ENCODE measurements at places on chromosomes 5 and 9.

DNA sequence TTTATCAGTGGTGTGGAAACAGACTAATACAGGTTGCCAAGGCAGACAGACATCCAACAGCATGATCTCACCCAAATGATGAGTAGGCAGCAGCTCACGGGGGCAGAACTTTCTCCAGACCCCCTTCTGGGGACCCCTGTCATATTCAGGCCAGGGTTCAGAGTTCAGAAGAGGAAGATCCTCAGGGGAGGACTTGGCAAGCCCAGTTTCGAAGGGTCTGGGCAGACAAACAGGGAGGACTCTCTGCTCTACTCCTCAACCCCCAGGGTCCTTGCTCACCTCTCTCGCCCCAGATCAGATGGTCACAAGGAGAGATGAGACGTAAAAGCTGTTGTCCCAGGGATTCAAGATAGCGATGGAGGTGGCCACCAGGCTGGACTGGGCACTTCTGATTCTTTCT, 215.1 kb upstream of the MVB12B start:
- DNase-seq: no peak

- no peak for DNase-seq
These were observed 40.9 kb downstream of the SEC61B start for GRCh38 chr9:99262949-99263418.

DNA sequence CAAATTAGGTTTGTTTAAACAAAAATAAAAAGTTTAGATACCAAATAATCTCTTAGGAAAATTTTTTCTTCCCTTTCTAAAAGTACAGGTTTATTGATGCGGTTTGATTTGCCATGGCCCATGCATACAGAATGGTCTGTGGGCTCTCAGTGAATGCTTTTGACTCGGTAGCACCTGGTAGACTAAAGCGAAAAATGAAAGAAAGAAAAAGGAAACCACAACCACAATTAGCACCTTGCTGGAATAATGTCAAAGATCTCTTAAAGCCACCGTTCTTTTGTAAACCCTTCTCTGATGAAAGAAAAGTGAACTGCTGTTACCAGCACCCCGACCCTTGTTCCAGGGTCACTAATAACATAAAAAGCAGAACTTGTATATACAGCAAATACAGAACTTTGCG, 157.9 kb downstream of the NFIB start:
- no peak for DNase-seq

GRCh38 chr9:370086-370485, 155.4 kb downstream of the DOCK8 start:
- no peak for DNase-seq

GRCh38 chr5:148639081-148639480, 15.2 kb downstream of the HTR4 start:
- no peak for DNase-seq

DNA sequence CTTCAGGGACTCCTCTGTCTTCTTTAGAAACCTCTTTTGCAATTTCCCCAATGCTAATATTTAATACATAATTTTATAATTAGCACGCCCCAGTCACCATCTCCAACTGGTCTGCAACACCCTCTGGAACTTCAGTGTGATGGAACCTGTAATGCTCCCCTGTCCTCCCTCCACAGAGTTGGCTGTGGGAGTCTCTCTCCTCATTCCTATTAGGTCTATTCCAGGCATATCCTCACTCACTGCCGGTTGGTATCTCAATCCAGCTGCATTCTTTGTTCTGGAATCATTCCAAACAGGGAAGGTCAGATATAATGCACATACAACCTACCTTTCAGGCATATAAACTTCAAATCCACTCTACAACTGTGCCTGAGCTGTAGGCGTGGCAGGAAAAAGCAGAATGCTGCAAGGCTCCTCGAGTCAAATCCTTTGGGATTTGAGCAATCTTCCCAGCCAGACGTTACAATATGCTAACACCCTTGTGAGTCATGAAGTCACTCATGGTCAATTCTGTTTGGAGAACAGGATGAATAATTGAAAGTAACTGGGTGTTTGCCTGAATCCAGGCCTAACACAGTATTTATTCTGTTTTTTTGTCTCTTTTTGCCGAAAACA, 293.8 kb downstream of the CWC27 start:
- no peak for DNase-seq

DNA sequence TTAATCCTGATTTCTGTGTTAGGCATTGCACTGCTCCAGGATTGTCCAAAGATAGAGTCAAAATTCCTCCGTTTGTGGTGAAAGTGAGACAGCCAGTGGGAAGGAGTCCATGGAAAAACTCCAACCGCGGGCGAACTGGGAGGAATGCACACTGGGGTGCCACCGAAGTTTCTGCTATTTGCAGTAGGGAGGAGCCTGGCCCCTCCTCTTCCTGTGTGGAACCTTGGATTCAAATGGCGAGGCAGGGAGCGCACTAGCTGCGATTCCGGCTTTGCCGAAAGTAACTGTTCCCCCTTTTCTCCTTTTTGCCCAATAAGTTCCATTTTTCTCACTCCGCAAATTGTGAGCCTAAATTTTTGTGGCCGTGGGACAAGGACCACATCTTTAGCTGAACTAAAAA, 9.3 kb downstream of the BAAT start:
- DNase-seq: no peak

DNA sequence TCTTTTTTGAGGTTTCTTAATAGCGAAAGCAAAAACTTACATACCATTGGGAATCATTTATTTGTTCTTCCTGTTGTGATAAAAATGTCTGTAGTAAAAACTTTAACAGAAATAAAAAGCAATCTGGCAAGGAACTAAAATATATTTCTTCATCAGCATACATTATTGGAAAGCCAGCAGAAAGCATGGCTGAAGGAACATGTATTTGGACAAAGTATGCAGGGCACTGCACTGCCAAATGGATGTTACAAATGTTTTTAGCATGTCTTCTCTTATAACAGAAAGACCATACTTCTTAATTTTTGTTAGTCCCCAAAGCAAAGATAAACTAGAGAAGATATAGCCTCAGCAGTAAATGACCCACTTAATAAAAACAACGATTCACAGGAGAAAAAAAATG, 80.5 kb downstream of the SMIM15 start:
- DNase-seq: no peak

DNA sequence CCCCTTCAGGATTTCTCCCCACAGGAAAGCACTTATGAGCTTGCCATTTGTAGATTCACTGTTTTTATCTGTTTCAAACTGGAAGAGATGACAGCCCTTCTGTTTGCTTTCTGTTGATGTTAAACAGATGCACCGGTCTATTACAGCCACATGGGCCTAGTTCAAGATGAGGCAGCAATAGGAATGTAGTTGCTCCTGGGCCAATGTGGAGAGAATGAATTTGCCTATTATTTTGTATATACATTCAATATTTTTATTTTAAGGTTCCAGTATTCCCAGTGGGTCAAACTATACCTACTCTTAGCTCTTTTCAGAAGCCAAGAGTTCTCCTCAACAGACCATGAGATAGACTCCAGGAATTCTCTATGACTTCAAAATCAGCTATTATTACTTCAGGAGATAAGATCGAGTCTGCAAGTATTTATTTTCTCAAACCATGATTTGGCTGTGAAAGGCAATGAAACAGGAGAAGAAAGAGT, 461.6 kb downstream of the RASEF start:
- DNase-seq: no peak

DNA sequence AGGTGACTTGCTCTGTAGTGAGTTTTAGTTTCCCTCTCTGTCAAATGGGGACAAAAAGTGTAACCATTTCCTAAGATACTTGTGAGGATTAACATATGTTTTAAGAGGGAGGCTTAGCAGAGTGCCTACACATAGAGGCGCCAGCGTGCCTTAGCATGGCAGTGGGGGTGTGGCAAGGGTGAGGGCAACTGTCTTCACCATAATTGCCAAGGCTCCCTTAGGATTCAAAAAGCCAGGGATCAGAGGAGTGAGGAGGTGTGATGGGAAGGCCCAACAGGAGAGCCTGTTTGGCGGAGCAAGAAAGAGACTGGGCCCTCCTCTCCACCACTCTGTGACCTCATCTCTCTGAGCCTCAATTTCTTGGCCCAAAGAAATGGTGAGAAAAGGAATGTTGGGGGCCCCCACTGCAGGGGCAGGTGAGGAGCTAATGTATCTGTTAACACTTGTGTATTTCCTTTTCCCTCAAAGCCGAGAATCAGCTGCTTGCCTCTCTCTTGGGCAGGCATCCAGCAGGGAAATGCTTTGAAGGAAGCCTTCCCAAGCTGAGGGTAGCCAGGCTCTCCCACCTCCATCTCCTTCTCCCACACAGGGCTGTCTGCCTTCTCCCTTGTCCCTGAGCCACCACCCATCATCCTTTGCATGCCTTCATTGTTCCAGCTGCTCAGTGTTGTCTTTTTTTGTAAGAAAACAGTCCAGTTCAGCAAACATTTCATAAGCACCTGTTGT, 76.0 kb downstream of the DAB2IP start:
- DNase-seq: no peak

DNA sequence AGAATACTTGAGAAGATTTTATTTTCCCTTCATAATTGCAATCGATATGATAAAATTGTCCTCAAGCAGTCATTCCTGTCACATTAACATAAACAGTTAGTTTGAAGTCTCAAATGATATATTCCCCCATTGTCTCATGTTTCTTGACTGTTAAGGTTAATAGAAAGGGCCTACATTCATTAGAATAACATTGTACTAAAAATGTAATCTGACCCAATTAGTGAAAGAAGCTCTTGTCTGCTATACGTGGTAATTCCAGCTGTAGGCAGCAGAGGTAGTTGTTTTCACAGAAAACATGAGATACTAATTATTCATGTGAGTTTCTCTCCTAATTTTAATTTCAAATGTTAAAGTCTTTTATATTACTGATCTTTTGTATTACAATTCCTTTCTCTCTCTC, 25.9 kb upstream of the AP3B1 start:
- DNase-seq: no peak

DNA sequence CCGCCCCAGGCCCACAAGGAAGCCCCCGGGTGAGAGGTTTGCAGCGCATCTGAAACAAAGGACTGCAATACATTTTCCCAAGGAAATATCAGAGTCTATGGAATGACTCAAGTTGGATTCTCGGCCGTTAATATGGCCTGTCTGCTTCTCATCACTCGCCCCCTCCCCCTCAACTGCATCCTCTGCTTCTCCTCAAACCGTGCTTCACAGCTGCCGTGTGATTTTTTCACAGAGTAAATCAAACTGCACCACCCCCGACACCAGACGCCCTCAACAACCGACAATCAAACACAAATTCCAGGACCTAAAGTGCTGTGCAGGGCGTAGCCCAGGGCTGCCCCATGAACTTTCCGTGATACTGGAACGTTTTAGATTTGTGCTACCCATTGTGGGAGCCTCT, 176.9 kb downstream of the ROR2 start:
- no peak for DNase-seq

- DNase-seq: no peak
These were observed 339.3 kb downstream of the SLIT3 start for GRCh38 chr5:168961681-168962080.

GRCh38 chr5:120252839-120253238, 211.3 kb upstream of the PRR16 start:
- DNase-seq: no peak

- no peak for DNase-seq
These were observed 251.8 kb upstream of the POU5F2 start for GRCh38 chr5:93993161-93993560.

DNA sequence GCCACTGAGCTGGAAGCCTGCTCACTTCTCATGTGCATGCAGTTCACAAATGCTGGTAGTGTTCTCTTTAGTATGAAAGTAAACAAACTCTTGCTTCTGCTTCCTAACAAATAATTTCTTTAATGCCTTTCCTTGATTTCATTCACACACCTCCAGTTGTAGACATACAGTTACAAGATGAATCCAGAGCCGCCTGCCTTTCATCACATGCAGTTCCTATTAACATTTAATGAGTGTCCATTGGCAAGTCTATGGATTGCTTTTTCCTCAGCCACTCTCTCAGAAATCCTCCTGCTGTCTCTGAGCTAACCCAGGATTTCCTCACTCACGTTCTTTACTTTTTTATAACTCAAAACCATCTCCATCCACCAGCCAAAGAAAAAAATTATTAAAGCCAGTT, 408.6 kb downstream of the BNC2 start:
- no peak for DNase-seq

DNA sequence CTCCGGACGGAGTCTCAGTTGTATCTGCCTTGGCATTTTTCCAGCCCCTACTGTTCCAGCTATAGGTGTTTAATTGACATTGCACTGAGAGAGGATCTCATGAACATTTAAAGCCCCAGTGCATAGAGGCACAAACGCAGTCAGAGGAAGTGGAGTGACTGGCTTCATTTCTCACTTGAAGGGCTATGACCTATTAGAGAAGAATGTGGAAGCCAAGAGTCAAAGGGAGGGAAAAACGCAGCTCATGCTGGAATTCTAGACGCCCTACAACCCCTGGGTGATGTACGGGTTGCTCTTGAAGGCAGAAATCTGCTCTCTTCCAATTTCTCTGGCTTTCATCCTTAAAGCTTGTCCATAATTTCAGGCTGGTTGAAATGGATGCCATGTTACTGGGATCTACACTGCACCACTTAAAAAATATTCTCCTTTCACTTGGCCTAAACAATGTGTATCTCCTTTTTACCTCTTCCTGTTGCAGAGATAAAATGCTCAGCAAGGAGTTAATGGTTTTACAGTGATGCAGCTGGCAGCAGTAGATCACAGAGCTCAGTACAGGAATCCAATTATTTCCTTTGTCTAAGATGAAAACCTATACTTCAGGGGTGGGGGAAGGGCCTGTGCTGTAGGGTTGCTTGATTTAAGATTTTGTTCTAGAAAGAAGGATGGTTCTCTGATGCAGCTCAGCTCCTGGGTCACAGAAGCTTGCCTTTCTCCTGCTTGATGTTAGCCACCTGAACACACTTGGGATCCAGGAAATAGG, 61.8 kb upstream of the MAMDC2 start:
- no peak for DNase-seq

GRCh38 chr5:158816011-158816696, 283.6 kb downstream of the EBF1 start:
- no peak for DNase-seq

- DNase-seq: no peak
These were observed 140.8 kb downstream of the CEMIP2 start for GRCh38 chr9:71627537-71627936.

GRCh38 chr9:117233016-117233415, 181.8 kb downstream of the ASTN2 start:
- DNase-seq: no peak

- DNase-seq: no peak
These were observed 2.2 kb upstream of the GNPDA1 start for GRCh38 chr5:142014911-142015584.

- no peak for DNase-seq
These were observed 29.8 kb downstream of the TDRD7 start for GRCh38 chr9:97441729-97442128.

DNA sequence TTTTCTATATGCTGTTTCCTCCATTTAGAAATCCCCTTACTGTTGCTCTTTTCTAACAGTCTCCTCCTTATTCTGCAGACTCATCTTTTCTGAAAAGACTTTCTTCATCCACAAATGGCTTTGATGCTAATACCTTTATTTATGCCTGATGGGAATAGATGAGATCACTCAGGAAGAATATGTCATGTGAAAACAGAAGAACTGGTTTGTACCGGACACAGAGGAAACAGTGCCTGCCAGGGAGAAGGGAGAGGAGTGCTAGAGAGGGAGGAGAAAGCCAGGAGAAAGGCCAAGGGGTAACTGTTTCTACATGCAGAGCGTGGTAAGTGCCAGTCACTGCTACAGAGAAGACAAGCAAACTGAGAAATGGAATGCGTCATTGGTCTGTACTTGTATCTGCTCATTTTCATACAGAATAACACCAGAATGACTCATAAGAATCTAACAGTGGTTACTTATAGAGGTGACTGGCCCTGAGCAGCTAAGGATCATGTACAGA, 45.9 kb upstream of the PJA2 start:
- DNase-seq: no peak

Measured in endothelial cell (in vitro differentiated cells).